Hypothalamus (tissue), 51 donors: ENCODE measurements at places on chromosomes 2 and 18.

DNA sequence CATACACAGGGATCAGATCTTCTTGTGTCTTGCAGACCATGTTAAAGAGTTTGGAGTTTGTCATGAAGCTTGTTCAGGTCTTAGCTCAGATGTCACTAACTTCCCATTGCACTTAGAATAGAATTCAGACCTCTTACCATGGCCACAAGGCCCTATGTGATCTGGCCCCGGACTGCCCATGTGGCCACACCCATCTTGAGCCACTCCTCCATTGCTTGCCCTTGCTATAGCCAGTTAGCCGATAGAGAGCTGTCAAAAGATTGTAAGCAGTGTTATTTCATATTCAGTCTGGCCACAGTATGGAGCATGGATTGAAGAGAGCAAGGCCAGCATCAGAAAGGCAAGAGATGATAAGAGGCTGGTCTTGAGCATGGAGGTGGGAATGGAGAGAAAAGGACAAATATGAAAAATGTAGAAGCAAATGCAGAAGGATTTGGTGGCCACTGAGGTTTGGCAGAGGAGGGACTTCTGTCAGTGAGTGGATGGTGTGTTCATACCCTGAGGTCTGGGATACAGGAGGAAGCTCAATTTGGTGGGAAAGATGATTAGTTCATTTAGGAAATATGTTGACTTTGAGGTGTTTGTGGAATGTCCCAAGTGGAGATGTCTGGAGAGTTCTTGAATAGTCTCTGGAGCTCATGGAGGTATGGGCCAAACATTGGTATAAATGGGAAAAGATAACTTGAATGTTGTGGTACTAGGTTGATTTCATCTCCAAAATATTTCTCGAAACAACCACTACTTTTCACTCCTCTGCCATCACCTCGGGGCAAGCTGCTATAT lies 10.6 kb downstream of the DGUOK start:
- no peak for DNase-seq

DNA sequence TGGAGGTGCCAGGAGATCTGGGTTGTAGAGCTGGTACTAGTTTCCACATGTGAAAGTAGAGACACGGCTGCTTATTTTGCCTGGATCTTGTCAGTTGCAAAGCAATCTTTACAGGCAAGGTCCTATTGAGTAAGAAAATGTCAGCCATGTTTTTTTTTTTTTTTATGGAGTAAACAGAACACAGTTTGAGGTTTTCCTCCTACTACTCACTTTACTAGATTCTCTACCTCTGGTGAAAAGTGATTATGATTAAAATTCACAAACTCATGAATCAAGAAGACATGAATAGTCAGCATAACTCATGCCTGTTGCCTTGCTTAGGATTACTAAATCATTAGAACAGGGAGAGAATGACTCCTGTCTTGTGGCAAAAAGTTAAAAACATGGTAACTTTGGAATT lies 70.1 kb upstream of the PNPT1 start:
- DNase-seq = no peak

DNA sequence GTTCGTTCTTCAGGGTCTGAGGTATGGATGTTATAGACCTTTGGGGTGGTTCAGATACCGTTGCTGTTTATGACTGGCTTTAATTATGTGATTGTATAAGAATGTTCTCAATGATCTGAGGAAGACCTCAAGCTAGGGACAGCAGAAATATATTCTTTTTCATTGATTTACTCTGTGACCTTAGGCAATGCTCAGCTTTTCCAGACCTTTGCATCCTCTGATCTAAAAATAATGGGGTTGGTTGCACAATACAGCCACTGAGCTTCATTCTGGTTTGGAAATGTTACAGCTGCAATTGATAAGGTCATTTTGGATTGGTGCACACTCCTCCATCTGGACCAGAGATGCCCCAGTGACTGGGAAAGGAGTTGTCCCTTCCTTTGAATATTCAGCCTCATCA lies 17.2 kb upstream of the CABYR start:
- no peak for DNase-seq

DNA sequence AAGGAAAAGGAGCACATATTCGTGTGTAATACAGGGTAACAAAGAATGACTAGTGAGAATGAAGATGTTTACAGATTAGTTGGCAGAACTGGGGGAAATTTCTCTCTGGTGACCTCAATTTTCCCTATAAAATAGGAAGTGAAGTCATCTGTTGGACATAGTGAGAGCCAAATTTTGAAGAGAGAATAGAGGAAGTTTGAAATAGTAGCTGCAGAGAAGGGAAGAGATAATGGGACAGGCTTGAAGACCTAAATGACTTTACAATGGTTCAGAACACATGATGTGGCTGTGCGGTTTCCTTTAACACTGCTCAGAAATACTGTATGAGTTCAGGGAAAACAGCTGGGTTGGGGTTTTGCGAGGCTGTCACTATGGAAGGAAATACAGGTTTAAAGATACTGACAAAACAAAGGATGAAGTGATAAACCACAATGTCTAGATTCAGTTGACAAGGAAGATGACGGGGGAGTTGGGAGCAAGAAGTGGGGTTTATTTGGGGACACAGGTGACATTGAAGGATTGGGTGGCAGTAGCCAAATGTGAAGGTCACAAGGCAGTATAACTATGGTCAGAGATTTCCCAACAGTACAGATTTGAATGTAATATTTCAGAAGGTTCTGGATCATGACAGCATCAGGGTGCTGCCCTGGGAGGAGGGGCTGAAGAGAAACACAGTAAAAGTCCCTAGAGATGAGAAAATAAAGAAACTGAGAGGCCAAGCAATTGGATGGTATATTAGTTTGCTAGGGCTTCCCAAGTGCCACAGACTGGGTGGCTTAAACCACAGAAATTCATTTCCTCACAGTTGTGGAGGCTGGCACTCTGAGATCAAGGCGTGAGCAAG lies 82.6 kb upstream of the TANK start:
- DNase-seq = no peak

GRCh38 chr2:28869494-28870145 lies 489 bp downstream of the TRMT61B start:
- no peak for DNase-seq

DNA sequence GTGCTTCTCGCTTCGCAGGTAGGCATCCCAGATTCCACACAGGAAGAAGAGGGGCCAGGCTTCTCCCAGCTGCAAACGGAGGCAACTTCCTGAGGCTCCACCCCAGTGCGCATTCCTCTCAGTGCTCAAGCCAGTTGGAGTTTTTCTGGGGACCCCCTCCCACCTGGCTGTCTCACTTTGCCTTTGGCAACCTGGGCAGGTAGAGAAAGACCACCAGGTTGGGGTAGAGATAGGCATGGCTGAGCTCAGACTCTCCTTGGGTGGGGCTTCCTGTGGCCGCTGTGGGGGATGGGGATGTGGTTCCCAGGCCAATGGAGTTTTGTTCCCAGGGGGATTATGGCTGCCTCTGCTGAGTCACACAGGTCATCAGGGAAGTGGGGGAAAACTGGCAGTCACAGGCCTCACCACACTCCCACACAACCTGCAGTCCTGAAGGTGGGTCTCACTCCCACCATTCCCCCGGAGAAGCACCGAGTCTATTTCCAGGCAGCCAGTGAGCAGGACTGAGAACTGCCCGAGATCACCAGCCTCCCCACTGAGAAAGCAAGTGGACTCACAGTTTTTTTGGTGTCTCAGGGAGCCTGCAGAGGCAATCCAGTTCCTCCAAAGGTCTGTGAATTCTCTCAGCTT lies 38.1 kb downstream of the SLC39A10 start:
- DNase-seq = no peak

- no peak for DNase-seq
These were observed 27.5 kb upstream of the REEP1 start for GRCh38 chr2:86364894-86365293.

- no peak for DNase-seq
These were observed 1.7 kb downstream of the RBMS1 start for GRCh38 chr2:160491911-160492371.

DNA sequence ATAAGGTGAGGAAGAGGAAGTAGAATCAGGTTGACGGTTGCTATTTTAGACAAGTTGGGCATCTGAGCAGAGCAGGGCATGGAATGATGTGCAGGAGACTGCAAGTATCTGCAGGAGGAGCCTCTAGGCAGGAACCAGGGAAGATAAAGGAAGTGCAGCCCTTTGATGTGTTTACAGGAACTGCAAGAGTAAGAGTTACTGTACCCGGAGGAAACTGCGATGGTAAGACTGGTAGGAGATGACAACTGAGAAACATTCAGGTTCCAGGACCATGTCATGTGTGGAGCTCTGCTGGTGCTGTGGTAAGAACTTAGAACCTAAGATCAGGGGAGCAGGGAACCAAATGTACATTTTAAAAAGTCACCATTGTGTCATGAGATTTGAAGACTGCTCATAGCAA lies 134.3 kb upstream of the STON1 start:
- no peak for DNase-seq

GRCh38 chr18:657311-658000 lies at the start of gene TYMS:
TSS of gene TYMS (plus strand) at chr18:657653. CDS start at chr18:657743, 90 bp downstream.
- peak; percentile 34 for DNase-seq

GRCh38 chr2:134362152-134362668 lies 108.3 kb downstream of the MGAT5 start:
- DNase-seq = no peak

- no peak for DNase-seq
These were observed 16.0 kb upstream of the CNDP2 start for GRCh38 chr18:74480149-74480651.

GRCh38 chr18:67924656-67925055 lies 408.1 kb upstream of the DSEL start:
- no peak for DNase-seq

DNA sequence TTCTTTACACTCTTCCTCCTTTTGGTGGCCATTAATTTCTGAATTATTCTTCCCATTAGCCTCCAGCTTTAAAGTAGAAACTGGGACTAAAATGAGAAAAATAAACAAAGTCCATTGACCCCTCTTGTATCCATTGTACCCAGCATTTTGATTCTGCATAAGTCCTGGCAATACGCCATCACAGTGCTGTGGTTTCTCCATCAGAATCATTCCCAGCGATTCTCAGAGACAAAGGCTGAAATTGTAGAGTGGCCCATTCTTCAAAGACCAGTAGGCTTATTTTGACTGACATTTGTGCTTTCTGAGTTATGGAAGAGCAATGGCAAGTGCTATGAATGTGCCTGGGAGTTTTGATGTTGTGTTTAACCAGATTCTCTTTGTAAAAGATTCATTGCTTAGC lies 199.3 kb upstream of the GALNT5 start:
- DNase-seq = no peak

- DNase-seq = no peak
These were observed 6.2 kb downstream of the DBI start for GRCh38 chr2:119372778-119373568.

DNA sequence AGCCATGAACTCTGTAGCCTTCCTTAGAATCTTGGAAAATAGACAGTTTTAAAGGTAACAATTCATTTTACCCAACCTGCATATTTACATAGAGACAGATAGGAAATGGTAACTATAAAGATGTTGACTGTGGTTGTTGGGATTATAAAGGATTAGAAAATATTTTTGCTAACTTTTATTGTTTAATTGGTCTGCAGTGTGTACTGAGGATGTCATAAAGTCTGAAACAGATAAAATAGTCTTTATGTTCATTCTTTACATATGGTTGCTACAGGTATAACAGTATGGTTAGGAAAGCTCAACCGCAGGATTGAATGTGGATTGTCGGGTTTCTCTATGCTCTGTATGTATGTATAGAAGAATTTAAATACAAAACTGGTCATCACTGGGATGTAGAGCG lies 7.3 kb upstream of the DTNA start:
- DNase-seq = no peak

DNA sequence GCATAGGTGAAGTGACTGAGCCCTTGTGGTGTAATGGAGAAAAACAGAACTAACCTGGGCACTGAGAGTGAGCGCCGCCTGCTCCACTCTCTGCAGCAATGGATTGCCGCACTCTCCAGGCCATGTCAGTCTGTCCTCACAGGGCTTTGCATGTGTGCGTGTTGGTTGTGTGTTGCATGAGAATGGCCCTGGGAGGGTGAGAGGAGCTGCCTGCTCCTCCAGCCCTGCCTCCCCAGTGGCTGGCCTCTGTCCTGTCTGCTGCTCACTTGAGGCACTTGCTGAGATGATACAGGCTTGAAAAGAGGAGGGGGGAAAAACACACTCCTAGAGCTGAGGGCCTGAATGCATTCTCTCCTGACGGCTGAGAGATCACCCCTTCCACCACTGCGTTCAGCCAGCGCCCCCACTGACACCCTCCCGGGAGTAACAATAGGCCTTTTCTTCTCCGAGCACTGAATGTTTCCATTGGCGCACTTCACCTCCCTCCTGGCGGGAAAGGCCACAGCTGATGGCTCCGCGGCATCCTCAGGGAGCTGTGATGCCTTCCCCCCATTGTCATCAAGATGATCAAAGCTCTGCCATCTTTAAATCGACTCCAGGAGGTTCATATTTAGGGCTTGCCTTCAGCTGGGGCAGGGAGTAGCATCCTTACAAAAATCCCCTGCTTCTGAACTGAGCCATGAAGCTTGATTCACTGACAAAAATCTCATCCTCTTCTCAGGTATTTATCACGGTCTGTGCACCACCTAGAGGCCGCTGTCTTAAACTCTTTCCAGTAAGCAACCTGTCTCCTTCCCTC lies 49.9 kb upstream of the DAPL1 start:
- DNase-seq = peak; percentile 44

- DNase-seq = no peak
These were observed 97.3 kb downstream of the TACR1 start for GRCh38 chr2:75102011-75102410.

GRCh38 chr18:54149078-54149697 lies 75.3 kb downstream of the MBD2 start:
- no peak for DNase-seq

GRCh38 chr2:101509499-101510284 lies 34.8 kb upstream of the RFX8 start:
- no peak for DNase-seq

GRCh38 chr2:1429895-1430294 lies 16.6 kb downstream of the TPO start:
- DNase-seq = no peak

DNA sequence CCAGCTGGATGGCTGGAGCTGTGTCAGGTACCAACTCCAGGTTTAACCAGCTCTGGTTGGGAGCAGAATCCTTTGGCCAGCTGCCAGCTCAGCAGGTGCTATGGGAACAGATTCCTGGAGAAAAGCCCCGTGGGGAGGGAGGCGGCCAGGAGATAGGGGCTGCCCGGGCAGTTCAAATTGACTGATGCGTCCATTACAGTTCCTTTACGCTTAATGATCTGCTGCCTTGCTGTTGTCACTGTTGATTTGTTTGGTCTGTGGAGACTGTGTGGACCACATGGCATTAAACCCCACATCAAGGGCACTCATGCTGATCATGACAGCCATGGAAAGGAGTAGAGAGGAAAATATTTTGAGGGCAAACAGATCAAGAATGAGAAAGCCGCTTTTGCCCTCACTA lies 200.0 kb downstream of the TSN start:
- DNase-seq = no peak
